ENCODE measurements at places on chromosomes 5 and 9.
A peak's percentile ranks its signal among the peaks of the same experiment; 100 is the strongest.

GRCh38 chr5:115418788-115419187 lies 122.3 kb upstream of the CCDC112 start:
- DNase-seq: no peak

DNA sequence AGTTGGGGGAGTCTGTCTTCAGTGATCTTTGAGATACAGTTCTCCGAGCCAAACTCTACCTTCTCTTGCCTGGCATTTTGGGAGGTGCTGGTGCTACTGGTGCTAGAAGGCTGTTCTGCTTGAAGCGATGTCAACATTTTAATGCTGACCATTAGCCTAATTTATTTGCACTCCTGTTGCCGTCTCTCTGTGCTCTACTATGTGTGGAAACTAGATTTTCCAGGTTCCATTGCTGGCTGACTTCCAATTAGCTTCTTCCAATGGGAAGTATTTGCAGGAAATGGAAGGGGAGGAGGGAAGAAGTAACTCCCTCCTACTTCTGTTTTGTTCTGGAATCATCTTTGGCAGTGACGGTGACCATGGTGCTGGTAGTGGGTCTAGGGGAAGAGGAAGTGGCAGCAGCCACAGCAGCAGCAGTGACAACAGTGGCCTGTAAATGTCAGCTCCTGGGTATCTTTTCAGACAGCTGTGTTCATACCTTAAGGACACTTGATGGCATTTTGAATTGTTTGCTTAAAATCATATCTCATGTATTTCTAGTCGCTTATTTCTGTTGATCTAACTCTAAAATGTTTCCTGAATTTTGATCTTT lies 7.9 kb downstream of the TXNDC8 start:
- no peak for DNase-seq

DNA sequence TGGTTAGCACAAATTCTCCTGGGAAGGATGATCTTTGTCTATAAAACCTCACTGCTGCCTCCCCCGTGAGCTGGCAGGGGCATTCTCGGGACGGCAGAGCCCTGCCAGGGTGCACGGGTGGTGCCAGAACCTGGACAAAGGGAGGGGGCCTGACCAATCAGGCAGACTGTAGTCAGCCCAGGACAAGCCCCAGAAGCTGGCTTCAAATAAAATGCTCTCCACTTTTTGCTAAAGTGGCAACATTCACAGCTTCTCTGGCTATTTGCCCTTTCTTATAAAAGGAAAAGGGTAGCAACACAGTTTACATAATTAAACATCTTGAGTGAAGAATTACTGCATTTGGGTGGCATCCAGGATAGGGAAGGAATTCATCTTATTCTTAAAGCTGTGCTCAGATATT lies 14.4 kb downstream of the IL9 start:
- no peak for DNase-seq

GRCh38 chr5:80760680-80761079 lies 105.9 kb upstream of the DHFR start:
- DNase-seq: no peak

DNA sequence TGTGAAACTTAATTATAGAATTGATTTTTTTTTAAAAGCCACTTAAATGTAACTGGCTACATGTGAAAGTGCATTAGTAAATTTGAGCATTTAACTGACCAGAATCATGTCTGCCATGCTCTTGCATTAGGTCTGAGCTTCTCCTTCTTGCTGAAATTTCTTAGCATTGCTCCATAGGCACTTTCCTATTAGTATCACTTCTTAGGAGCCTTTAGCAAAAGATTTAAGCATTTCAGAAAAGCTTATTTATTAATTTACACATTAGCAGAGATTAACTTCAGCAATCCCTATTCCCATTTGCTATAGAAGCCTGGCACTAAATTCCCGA lies 211.0 kb downstream of the SNX18 start:
- DNase-seq: no peak

GRCh38 chr5:68021227-68021626 lies 194.3 kb upstream of the PIK3R1 start:
- no peak for DNase-seq

GRCh38 chr5:66897356-66897755 lies 299.2 kb downstream of the CD180 start:
- no peak for DNase-seq

DNA sequence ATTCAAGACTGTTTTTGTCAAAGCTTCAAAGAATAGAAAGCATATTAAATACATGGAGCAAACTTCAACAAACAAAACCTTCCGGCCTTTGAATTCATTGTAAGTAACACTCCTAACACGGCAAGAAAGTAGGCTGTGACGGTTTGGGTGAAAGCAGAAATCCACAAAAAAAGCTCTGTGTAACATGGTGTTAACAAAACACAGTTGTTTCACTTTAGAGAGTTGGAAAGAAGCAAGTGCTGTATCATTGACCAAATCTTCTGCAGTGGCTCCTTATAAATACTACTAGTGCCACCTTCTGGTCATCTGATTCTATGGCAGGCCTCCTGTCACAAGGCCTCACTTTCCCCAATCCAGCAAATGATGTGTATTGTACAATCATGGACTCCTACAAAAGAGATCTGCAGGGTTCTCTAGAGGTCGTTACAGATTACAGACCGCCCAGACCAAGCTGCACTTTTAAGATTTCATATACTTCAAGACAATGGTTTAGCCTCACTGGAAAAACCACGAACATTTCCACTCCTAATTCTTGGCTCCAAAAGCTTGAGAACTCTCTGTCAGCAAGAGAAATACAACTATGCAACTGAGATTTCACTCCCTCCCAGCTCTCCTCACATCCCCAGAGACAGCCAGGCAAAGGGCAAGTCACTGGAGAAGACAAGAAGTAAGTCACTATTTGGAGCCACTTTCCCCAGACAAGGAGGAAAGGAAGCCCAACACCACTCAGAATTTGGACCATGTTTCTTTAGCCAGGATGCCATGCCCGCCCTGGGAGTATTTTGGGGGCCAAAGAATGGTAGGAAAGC lies 196.2 kb downstream of the DTWD2 start:
- peak; percentile 82 for DNase-seq

DNA sequence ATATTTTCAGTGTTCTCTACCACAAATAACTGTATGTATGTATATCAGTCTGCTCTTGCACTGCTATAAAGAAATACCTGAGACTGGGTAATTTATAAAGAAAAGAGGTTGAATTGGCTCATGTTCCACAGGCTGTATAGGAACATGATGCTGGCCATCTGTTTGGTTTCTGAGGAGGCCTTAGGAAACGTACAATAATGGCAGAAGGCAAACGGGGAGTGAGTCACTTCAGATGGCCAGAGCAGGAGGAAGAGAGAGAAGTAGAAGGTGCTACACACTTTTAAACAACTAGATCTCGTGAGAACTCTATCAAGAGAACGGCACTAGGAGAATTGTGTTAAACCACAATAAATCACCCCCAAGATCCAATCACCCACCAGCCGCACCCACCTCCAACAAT lies 121.7 kb downstream of the ADAMTS6 start:
- DNase-seq: no peak

GRCh38 chr9:103978396-103978795 lies 115.7 kb upstream of the SMC2 start:
- DNase-seq: no peak

- DNase-seq: no peak
These were observed 107.9 kb downstream of the ARHGAP26 start for GRCh38 chr5:142878111-142878510.

DNA sequence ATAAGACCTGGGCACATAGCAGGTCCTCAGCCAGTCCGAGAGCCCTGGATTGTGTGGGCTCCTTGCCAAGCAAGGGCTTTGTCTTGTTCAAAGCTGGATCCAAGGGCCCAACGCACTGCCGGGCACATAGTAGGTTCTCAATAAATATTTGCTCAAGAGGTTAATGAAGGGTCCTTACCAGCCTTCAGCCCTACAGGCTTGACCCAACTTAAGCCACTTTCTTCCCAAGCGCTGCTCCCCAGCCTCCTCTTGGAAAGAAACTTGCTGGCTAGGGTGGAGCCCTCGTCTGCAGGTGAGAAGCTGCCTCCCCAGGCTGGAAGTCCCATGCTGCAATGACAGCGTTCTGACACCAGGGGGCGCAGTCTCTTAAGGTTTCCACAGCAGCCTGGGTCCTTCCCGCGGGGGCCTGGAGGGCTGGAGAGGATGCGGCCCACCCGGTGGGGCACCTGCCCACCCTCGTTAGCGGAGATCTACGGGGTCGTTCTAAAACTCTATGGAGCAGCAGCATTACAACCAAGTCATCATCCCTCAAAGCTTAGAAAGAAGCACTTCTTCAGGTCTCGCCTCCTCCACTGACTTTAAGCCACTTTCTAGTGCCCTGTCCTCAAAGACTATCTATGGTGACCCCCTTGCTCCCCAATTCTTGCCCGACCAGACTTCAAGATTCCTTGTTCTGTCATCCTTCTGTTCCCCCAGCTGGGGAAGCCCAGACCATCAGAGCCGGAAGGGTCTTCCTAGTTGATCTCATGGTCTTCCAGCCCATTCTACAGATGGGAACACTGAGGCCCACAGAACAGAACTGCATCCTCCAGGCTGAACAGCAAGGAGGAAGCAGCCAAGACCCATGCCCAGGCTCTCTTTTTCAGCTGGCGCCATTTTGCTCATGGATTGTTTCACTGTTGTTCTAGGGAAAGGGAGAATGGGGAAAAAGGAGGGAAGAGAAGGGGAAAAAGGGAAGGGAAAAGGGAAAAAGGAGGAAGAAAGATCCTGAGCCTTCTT lies 115.4 kb downstream of the LHX2 start:
- peak; percentile 39 for DNase-seq

GRCh38 chr5:136666970-136667620 lies 301.8 kb upstream of the TRPC7 start:
- DNase-seq: no peak

DNA sequence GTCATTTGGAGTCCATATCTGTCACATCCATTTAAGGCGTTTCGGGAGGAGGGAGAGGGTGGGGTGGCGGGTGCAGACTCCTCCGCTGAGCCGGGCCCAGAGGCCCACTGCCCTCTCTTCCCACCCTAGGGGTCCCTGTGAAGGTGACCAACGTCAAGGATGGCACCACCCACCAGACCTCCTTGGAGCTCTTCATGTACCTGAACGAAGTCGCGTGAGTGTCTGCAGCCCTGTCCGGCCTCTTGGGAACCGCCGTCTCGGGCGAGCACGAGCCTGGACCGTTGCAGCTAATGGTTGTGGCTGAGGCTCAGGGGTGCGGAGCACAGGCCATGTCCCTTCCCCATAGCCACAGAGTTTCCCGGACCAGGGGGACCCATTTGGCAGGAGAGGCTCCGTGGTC lies 34.8 kb downstream of the ASS1 start:
- DNase-seq: no peak

DNA sequence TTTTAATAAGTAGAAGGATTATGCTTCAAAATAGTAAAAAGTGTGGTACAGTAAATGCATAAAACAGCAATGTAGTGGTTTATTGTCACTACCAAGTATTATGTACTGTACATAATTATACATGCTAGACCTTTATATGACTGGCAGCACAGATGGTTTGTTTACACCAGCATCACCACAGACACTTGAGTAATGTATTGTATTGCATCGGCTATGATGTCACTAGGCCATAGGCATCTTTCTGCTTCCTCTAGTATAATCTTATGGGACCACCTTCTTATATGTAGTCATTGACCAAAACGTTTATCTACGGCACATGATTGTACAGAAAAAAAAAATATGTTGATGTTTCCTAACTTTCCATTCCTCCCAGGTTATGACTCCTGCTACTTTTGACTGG lies 31.9 kb upstream of the SSBP2 start:
- peak; percentile 47 for DNase-seq

GRCh38 chr5:31392061-31392460 lies 139.8 kb downstream of the DROSHA start:
- DNase-seq: no peak

DNA sequence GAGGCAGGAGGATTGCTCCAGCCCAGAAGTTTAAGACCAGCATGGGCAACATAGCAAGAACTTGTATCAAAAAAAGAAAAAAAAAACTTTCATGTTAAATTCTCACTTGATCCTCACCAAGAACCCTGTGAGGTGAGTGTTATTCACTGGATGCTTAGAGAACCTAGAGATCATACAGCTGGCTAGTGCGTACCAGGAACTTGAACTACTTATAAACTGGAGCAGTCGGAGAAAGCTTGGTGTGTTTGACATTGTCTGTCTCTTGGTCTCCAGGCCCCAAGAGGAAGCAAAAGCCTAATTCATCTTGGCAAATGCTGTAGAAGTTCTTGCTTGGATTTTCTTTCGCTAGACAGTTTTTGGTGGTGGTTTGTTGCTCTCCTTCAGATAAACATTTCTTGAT lies 18.1 kb downstream of the TJP2 start:
- no peak for DNase-seq

GRCh38 chr5:80190960-80191359 lies 64.9 kb downstream of the SERINC5 start:
- DNase-seq: no peak

- no peak for DNase-seq
These were observed 125.4 kb upstream of the BOD1 start for GRCh38 chr5:173741729-173742431.

- peak; percentile 41 for DNase-seq
These were observed 99.6 kb downstream of the LURAP1L start for GRCh38 chr9:12874395-12874794.

- DNase-seq: no peak
These were observed 1.8 kb upstream of the EDF1 start for GRCh38 chr9:136867917-136868316.

GRCh38 chr5:149133795-149134777 lies 7.2 kb upstream of the ABLIM3 start:
- peak; percentile 79 for DNase-seq

DNA sequence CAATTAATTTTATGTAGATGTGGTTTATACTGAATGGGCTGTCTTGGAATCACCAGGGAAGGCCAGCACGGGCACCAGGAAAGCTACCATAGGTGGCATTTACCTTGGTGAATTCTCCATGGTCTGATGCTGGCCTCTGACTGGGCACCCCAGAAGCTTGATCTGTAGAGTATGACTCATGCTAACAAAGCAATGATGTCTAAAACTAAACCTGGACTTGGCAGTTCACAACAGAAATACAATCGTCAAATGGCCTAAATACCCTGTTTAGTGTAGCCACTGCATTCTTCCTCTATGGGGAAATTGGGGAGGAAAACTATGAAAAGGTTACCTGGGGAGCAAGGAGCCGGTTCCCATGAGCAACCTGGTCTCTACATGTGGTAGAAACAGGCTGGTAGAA lies 98.0 kb downstream of the ATPSCKMT start:
- no peak for DNase-seq

GRCh38 chr9:132160802-132161742 lies 786 bp upstream of the NTNG2 start:
- peak; percentile 68 for DNase-seq

- peak; percentile 53 for DNase-seq
These were observed 50.1 kb downstream of the MACROH2A1 start for GRCh38 chr5:135348918-135349317.

All from fibroblast of gingiva (primary cell).